Memory B cell (primary cell): ENCODE measurements at places on chromosomes 6 and 20.

GRCh38 chr6:73704260-73704659, 8.3 kb downstream of the CD109 start:
- no peak for DNase-seq

DNA sequence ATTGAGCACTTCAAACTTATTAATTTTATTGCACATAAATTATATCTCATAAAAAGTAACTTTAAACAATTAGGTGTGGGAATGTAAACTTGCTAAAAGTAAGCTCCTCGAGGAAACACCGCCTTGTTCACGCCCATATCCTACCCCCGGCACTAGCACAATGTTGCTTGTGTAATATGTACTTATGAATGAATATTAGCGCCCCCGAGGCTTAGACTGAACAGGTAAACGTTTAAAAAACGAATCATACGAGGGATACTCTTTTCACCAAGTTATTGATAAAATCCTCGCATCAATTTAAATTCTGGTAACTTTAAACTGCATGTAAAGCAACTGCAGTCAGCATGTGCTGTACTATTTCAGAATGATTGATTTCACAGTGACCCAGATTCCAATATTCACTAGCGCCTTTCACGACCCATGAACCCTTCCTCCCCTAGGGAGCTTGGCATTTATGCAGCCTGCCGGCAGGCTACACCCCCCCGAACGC, 637 bp downstream of the TFB1M start:
- DNase-seq: no peak

- no peak for DNase-seq
Observed at GRCh38 chr6:52620906-52621190, 44.0 kb upstream of the TRAM2 start.

GRCh38 chr6:19410481-19410880, 426.7 kb upstream of the ID4 start:
- no peak for DNase-seq

DNA sequence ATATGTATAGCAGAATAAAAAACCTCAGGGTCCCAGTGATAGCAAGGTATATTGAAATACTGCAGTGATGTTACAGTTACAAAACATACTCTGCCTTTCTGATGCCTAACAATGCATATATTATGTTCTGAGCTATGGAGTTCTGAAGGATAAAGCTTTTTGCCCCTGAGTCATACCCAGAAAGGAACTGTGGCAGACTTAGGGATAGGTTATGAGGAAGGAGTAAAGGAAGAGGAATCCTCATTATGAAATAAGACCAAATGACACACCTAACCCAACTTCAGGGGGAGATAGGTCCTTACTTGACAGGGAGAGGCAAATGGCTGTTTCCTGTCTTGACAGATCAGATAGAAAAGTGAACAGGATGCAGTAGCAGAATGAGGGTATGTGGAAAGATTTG, 940.6 kb upstream of the FLRT3 start:
- no peak for DNase-seq

- DNase-seq: no peak
Observed at GRCh38 chr20:64222851-64223525, 32.6 kb upstream of the PCMTD2 start.

DNA sequence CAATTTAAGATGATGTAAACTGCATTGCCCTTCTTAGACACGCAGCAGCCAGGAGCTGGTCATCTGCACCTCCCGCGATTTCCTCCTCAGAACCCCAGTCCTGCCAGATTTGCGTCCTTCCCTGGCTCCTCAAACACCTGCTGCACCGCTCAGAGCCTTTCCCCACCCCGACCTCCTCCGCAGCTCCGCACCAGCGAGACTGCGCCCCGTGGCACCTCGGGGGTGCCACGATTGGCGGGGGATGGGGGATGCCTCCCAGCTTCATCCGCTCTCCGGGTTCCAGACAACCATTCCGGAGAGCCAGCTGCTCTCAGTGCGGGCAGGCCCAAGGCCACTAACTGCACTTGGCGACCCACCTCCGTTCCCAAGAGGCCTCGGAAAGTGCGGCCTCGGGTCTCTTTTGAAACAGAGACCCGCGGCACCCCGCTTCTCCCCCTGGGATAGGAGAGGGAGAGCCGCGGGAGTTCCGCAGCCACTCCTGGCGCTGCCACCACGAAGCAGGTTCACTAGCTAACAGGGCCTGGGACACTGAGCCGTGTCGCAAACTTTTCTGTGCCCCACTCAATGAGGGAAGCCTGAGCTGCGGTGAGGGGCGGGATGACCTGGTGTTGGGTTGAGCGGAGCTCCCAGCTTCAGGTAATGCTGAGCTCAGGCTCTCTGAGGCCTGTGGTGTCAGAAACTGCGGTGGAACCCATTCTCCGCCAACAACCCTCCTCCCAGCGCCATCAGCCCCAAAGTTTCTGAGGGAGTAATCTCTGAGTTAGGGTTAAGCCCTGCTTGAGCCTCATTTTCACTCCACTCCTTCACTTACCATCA, 7.3 kb upstream of the TFAP2A start:
- no peak for DNase-seq

GRCh38 chr6:25337431-25337830, 58.3 kb downstream of the CARMIL1 start:
- no peak for DNase-seq

- DNase-seq: no peak
Observed at GRCh38 chr6:123329337-123329736, 307.4 kb downstream of the TRDN start.

- DNase-seq: peak; percentile 34
Observed at GRCh38 chr6:159693894-159694545, 979 bp upstream of the SOD2 start.

- DNase-seq: no peak
Observed at GRCh38 chr20:15760001-15760621, 813.1 kb downstream of the KIF16B start.

DNA sequence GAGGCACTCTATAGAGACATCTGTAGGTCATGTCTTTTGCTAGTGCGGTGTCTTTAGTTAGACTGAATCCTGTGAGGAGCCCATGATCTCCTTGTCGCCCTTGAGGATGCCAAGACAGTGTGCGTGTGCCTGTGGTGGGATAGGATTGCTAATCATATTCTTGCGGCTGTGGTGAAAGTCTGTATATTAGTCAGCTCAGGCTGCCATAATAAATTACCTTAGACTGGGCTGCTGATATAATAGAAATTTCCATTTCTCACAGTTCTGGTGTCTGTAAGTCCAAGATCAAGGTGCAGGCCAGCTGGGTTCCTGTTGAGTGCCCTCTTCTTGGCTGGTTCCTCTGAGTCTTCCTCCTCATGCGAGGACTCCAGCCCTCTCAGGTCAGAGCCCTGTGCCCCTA, 141.2 kb downstream of the JARID2 start:
- DNase-seq: no peak

DNA sequence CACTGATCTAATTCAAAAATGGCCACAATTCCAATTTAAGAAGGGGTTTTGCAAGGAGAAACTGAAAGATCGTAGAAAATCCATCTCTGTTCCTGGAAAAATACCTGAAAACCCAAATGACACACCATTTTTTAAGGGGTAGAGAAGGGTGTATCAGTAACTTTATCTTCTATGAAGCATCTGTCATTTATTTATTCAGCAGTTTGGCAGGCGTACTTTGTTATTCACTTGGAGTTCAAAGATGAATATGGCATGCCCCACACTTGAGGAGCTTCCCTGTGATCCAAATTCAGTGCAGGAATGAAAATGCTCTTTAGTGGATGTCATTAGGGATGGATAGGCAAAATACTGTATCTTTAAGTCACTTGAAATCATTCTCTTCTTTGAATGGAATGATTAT, 7.2 kb downstream of the HINT3 start:
- DNase-seq: no peak

DNA sequence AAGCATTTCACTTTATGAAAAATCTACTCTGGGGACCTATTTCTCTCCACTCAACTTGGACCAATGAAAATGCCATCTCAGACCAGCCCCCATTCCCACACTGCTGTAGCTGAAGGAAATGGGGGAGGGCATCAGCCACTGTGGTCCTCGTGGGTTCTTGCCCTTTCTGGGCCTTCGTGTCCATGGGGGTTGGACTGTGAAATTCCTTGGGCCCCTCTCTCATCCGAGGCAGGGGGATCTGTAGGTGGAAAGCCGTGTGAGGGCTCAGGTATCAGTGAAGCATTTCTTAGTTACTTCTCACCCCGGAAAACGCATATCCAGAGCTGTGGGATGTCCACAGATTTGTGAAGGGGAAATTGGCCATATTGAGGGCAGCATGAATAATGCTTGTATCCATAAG, 147.9 kb downstream of the CDC5L start:
- no peak for DNase-seq

DNA sequence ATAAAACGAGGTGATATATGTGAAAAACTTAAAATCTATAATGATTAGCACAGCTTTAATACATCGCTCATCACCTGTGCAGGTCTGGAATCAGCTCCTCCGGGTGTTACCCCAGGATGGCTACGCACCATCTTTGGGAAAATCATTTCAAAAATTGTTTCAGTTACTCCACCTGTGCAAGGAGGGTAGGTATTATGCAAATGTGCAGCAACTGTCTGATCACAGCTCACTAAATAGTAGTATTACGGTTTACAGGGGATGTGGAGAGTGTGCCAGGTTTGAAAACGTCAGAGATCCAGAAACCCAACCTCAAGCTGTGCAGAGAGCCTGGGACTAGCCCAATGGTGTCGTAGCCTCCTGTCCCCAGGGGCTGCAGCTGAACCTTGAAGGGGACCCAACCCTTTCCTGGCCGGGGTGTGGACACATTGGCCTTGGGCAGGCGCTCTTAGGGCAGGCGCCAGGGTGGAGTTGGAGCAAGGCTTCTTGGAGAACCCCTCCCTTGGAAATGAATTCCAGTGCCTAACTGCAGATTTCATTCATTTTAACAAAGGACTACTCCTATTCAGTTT, 24.2 kb upstream of the SGK1 start:
- DNase-seq: no peak

- DNase-seq: no peak
Observed at GRCh38 chr6:144068794-144069193, 26.6 kb downstream of the SF3B5 start.

GRCh38 chr20:35252037-35252461, 25.6 kb downstream of the MMP24 start:
- DNase-seq: no peak

- no peak for DNase-seq
Observed at GRCh38 chr6:152854086-152854795, 103.6 kb downstream of the VIP start.

DNA sequence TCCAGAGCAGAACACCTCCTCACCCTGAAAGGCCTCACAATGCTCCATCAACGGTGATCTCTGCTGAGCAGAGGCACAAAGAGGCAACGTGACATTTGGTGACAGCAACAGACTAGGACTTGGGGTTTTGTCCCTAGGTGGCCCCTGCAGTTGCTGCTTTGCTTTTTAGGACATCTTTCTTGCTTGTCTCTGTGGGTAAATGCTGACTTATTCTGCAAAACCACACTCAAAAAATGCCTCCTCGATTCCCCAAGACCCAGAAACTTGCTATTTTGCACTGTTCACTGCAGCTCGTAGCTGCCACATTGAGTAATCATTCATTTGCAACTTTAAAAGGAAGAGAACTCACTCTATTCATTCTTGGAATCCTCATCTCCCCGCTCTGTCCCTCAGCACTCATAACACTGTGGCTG, 209.9 kb downstream of the LY86 start:
- no peak for DNase-seq

- DNase-seq: no peak
Observed at GRCh38 chr6:39048481-39049399, at the start of gene GLP1R. GLP1R (plus strand) TSS chr6:39048781; CDS start chr6:39048841, 60 bp downstream.

- DNase-seq: no peak
Observed at GRCh38 chr6:75758061-75758460, 9.0 kb downstream of the MYO6 start.

- no peak for DNase-seq
Observed at GRCh38 chr20:44946271-44946852, 13.8 kb downstream of the TOMM34 start.

DNA sequence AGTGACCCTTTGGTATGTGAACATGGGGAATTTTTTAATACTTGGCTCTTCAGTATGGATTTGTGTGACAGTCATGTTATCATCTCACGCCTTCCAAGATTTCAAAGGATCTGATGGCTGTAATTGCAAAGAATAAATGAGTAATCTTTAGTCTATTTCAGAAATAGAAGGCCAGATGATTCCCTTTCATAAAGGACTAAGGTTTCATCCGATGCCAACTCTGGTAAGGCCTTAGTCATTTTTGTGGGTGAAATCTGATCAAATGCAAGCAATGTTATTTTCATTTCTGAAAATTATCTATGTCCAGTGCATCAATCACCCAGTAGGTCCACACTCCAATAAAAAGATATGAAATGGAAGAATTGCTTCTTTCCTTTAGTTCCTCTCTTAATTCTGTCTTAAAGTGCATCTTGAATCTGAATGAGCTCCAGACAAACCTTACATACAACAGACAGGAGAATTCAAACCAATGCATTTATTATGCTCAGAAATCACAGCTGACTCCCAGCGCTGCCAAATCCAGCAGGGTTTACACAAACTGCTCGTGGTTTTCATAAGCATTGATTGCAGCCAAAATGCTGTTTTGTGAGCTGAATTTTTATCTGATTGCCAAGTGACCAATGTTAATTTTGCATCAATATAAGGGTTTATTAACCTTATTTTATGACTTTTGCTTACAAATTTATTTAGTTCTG, 565.2 kb upstream of the MARCKS start:
- no peak for DNase-seq

DNA sequence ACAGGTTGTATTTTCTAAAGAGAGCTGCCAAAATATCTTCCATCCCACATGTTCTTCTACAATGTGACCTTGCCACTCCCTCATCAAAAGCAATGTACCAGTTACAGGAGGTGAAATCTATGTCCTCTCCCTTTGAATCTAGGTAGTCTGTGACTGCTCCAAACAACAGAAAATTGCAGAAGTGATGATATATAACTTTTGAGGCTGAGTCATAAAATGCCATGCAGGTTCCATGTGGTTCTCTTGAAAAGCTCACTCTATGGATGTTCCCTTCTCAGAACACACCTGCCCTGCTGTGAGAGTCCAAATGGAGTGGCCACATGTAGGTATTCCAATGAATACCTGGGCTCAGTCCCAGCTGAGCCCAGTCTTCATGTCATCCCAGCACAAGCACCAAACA, 16.9 kb upstream of the PHIP start:
- no peak for DNase-seq

- DNase-seq: no peak
Observed at GRCh38 chr20:4776079-4776630, 54.4 kb downstream of the PRND start.
